ENCODE measurements at places on chromosomes 7 and 10.
A peak's percentile ranks its signal among the peaks of the same experiment; 100 is the strongest.

- DNase-seq = no peak
Observed at GRCh38 chr7:128662091-128662490, 10.0 kb upstream of the GARIN1A start.

GRCh38 chr7:28348636-28349035 is 63.7 kb upstream of the CREB5 start:
- no peak for DNase-seq

DNA sequence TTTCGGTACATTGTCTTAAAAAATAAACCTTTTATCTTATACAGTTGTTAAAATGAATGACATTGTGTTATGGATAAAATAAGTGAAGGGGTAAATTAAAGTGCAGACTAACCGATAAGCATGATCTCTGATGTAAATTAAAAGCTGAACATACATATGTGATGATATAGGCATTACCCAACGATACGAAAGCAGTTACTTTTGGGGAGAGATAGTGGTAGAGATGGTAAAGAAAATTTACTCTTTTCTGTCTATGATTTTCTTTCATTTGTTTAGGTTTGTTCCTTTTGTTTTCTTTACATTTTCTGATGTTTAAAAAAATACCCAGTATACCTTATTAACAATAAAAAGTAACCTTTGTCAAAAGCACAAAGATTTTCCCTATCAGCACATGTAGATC is 6.4 kb downstream of the C1GALT1 start:
- no peak for DNase-seq

GRCh38 chr10:70355051-70356021 is 27.1 kb downstream of the LRRC20 start:
- no peak for DNase-seq

DNA sequence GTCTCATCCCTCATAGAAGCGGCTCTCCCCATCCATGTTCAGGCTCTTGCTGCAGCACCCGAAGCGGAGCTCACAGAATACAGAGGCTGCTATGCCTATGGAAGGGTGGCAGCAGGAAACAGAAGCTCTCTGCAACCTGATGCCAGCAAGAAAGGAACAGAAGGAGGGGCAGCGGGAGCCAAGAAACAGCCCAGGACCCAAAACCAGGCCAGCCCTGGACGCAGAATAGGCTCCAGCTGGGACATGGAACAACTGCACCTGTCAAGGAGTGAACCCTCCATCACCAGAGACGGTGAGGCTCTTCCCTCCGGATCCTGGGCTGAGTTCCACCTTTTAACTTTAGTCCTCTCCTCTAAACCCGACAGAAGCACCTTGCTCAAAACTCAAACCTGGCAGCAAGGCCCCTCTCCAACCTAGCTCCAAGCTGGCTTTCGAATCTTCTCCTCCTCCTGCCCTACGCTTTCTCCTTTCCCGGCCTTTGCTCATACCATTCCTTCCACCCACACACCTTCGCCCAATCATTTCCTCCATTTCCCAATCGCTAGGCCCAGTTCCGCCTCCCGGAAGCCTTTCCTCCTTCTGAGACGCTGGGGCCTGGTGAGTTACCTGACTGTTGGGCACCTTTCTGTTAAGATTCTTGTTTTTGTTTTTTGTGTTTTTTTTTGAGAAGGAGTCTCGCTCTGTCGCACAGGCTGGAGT is 122.8 kb upstream of the ZNF92 start:
- DNase-seq = no peak

- no peak for DNase-seq
Observed at GRCh38 chr10:74293686-74294371, 142.8 kb downstream of the ADK start.

GRCh38 chr10:11018432-11018841 is 765 bp downstream of the CELF2 start:
- peak; percentile 41 for DNase-seq

GRCh38 chr7:46026741-46027140 is 105.7 kb upstream of the IGFBP3 start:
- DNase-seq = no peak

All from endothelial cell (in vitro differentiated cells).